ENCODE measurements at places on chromosomes 7 and 10. TPM values are rescaled to one million over a fixed set of nuclear protein-coding genes. Genes with fewer than 3 reads are reported as not detected.
A peak's percentile ranks its signal among the peaks of the same experiment; 100 is the strongest.

GRCh38 chr7:36526863-36527548 lies 137.3 kb downstream of the ANLN start:
- H3K36me3 ChIP-seq: no peaks in the 10 kb centered on the region
- H3K27ac ChIP-seq: no peak overlapping the region
- no peaks in the 10 kb centered on the region for H3K4me1 ChIP-seq

CTBP2 gene
- total RNA-seq: 105 TPM

DNA sequence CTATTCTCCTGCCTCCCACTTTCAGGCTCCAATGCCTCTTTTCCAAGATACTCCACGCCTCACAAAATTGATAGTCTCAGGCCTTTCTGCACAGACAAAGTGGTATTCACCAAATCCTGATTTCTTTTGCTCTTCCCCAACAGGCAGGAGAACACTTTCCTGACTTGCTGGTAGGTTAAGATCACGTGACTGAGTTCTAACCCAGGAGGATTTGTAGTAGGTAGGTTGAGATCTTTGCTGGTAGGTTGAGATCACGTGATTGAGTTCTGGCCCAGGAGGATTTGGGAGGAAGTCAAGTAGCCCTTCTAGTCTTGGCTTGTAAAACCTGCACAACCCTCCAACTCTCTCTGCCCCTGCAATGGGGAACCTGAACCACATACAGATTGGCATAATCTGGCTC lies 741.5 kb downstream of the TYW1 start:
- H3K4me3 ChIP-seq: no peak overlapping the region
- no peaks in the 10 kb centered on the region for H3K36me3 ChIP-seq
- no peak for DNase-seq
- no peak overlapping the region for H3K27ac ChIP-seq

CYP2C18 gene
- total RNA-seq: 0.16 TPM

GRCh38 chr7:55548295-55548731 lies 24.0 kb downstream of the VOPP1 start:
- peak; percentile 33 for DNase-seq
- H3K27ac ChIP-seq: no peak overlapping the region

- no peaks in the 10 kb centered on the region for H3K4me1 ChIP-seq
- no peak for DNase-seq
- no peak overlapping the region for H3K4me3 ChIP-seq
- no peaks in the 10 kb centered on the region for H3K27me3 ChIP-seq
Measured at GRCh38 chr10:22459496-22459895, 114.2 kb downstream of the SPAG6 start.

DNA sequence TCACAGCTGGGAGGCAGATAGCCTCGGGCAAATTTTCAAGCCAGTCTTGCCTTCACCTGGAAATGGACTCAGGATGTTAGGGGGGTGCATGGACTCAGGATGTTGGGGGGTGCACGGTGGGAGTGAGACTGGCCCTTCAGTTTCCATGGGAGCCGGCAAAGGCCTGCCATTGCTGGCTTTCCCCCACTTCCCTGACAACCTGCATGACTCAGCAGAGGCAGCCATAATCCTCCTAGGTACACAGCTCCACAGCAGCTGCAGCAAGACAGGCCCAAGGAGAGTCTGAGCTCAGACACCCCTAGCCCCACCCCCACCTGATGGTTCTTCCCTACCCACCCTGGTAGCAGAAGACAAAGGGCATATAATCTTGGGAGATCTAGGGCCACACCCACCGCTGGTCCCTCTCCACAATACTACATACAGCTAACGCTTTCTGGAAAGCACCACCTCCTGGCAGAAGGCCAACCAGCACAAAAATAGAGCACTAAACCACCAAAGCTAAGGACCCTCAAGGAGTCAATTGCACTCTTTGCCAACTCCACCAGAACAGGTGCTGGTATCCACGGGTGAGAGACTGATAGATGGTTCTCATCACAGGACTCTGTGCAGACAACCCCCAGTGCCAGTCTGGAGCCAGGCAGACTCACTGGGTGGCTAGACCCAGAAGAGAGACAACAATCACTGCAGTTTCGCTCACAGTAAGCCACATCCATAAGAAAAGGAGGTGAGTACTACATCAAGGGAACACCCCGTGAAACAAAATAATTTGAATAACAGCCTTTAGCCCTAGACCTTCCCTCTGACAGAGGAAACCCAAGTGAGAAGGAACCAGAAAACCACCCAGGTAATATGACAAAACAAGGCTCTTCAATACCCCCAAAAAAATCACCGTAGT lies 18.3 kb downstream of the C7orf25 start:
- DNase-seq: peak; percentile 62
- peak overlapping the region; percentile 50 for H3K4me3 ChIP-seq
- H3K4me1 ChIP-seq: peaks cover 5% of the 10 kb centered on the region

- no peaks in the 10 kb centered on the region for H3K27me3 ChIP-seq
- H3K4me3 ChIP-seq: no peak overlapping the region
- DNase-seq: no peak
- peaks cover 9% of the 10 kb centered on the region for H3K4me1 ChIP-seq
Measured at GRCh38 chr10:90347239-90347638, 510.6 kb downstream of the HTR7 start.

OR2A7 gene
- 4.1 TPM for total RNA-seq

DNA sequence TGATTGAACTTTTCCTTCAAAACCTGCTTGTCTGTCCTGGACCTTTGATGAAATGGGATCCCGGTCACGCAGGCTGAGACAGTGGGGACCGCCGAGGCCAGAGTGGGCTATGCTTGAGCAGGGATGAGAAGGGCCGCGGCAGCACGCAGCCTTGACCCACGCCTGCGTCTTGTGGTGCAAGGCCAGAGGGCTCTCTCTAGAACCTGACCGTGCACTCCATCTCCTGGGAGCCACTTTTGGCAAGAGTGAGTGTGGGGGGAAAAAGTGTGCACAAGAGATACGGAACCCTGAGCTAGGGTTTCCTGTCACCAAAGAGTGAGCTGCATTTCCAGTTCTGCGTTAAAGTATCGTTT lies 42.4 kb downstream of the WIPI2 start:
- no peaks in the 10 kb centered on the region for H3K4me1 ChIP-seq
- no peak for DNase-seq
- no peak overlapping the region for H3K4me3 ChIP-seq
- no peak overlapping the region for H3K27ac ChIP-seq
- peaks cover 33% of the 10 kb centered on the region for H3K36me3 ChIP-seq

CNTNAP2 gene
- total RNA-seq: 228 TPM

CCDC146 gene
- total RNA-seq: 3.5 TPM

- H3K36me3 ChIP-seq: no peaks in the 10 kb centered on the region
- H3K27ac ChIP-seq: no peak overlapping the region
Measured at GRCh38 chr7:30969604-30969970, 5.8 kb downstream of the GHRHR start.

Measured in endodermal cell (in vitro differentiated cells).